Fibroblast of gingiva (primary cell): ENCODE measurements at places on chromosomes 13 and 19.

GRCh38 chr19:9309974-9310446 lies 372 bp upstream of the ZNF699 start:
- no peak for DNase-seq

DNA sequence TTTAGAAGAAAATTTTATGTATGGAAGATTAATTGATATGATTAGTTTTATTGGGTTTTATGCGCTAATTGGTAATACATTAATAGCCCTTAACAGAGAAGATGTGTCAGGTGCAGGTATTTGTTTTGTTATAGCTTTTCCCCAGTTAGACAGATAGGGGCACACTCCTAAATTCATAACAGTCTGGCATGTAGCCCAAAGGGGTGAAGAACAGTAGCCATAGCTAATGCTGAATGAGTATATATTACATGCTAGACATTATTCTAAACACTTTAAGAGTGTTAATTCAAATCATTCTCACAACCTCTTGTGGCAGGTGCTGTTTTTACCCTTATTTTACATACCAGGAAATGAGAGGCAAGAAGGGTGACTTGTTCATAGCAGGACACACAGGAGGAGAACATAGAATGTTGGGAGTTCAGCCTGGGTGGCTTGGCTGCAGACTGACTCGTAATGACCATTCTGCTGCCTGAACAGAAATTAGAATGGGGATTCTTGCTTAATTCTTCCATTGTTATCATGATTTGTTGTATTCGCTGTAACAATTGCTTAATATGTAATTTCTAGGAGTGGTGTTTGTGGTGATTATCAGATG lies 20.1 kb downstream of the PCCA start:
- DNase-seq, result no peak

DNA sequence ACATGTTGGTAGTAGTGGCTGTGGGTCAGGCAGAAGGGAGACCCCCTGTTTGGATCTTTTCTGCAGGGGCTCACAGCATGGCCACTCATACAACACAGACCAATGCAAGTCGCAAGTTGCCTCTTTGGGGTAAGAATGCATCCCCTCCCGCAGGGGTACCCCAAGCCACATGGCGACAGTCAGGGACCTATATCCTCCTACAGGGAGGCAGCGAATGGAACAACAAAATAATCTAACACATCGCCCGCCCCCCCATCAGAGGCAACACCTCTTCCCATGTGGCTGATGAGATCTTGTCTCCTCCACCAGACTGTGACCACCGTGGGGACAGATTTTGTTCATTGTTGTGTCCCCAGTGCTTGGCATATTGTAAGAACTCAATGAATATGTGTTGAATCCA lies 40.7 kb upstream of the PNMA8B start:
- no peak for DNase-seq

GRCh38 chr13:27120011-27120410 lies 51.6 kb downstream of the USP12 start:
- DNase-seq, result no peak

- peak; percentile 26 for DNase-seq
These were observed 2.6 kb upstream of the CLEC4G start for GRCh38 chr19:7734220-7735203.

- DNase-seq, result no peak
These were observed 2.0 kb upstream of the GPR32 start for GRCh38 chr19:50768277-50768676.

- DNase-seq, result no peak
These were observed 7.3 kb downstream of the ZNF69 start for GRCh38 chr19:11894851-11895250.

- DNase-seq, result no peak
These were observed 53.2 kb downstream of the NWD1 start for GRCh38 chr19:16772841-16773240.

GRCh38 chr13:28349371-28349770 lies 145.6 kb downstream of the FLT1 start:
- no peak for DNase-seq

DNA sequence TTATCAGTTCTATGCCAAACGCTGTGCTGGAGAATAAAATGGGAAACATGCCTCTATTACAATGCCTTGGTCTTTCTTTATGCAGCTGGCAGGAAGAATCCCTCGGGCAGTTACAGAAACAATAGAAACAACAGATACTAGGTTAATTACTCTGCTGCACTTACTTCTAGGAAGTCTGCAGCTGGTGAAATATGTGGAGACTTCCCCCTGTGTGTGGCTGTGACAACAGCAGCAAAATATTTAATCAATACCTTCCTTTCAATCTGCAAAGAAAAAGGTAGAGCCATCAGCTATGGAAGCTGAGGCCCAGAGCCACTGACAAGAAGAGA lies 9.9 kb downstream of the STOML3 start:
- no peak for DNase-seq

GRCh38 chr13:110116072-110116487 lies 190.9 kb downstream of the COL4A1 start:
- peak; percentile 84 for DNase-seq

DNA sequence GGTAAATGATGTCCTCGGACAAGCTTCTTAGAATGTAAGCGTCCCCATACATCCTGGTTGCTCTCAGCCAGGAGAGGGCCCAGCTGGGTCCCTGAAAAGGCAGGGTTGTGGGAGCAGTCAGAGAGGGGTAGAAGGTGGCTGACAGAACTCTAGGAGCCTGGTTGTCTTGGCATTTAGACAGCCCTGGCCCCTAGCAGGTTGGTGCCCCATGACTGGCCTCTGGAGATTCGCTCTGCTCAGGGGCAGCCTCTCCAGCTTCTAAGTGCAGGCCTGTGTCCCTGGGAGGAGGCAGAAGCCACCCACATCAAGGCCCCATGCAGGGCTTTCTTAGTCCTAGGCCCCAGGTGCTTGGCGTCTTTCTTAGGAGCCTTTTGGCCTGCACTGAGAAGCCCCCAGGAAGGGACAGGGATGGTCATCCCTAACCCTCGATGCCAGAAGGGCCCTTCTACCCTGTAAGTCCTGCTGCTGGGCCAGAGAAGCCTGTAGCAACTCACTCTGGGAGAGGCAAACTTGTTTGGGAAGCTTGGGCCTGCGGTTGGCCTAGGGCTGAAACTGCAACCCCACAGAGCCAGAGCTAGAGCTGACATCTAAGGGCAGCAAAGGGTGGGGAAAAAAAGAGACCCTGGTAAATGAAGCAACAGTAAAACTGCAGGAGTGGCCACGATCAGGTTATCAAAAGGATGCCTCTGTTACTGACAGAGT lies 2.8 kb upstream of the CDX2 start:
- no peak for DNase-seq

DNA sequence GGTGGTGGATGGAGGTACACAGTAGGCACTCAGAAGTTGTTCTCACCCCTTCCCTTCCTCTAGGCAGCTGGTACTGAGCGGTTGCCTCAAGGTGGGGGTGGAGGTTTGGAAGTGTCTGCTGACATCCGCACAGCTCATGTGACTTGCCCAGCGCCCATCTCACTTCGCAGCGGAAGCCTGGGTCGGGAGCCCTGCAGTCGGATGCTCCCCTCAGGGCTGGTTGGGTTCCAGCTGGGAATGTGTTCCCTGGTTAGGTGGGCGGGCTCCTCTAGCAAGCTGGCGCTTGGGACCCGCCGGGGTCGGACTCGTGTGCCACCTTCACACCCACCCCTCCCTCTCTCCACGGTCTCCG lies 10.2 kb downstream of the PPP1R37 start:
- DNase-seq, result no peak

DNA sequence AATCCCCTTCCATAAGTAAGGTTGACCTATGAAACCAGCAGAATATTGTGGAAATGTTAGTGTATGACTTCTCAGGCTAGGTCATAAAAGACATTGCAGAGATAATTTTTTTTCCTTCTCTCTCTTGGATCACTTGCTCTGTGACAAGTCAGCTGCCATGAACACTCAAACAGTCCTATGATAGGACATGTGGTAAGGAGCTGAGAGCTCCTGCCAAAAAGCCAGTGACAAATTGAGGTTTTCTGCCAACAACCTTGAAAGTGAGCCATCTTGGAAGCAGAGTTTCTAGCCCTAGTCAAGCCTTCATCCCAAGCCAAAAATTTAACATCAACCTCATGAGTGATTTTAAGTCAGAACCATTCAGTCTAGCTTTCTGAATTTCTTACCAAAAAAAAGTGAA lies 270.9 kb upstream of the NBEA start:
- DNase-seq, result no peak

DNA sequence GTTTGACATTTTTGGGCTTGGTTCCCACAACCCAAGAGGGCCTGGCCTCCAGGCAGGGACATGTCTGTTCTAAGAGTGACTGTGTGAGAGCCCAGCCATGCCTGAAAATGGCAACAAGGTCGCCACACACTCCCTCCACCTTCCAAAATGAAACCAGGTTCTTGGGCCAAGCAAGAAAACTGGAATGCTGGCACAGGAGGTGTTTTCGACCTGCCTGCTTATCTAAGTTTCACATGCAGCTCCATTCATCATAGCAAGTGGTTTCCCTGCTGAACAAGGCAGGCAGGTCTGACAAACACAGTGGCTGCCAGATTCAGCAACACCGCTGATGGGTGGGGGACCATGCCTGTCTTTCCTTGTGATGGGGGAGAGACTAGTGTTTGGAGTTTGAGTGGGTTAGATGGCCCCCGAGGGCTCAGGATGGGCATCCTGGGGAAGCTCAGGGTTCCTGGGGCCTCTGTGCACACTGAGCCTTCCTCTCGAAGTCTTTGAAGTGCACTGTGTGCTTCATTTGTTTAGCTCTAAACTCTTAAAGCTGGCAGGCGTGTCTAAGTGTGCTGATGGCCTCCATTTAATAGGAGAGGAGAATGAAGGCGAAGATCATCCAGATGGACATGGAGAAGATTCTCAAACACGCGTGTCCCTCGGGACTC lies 17.9 kb upstream of the GAS6 start:
- no peak for DNase-seq

DNA sequence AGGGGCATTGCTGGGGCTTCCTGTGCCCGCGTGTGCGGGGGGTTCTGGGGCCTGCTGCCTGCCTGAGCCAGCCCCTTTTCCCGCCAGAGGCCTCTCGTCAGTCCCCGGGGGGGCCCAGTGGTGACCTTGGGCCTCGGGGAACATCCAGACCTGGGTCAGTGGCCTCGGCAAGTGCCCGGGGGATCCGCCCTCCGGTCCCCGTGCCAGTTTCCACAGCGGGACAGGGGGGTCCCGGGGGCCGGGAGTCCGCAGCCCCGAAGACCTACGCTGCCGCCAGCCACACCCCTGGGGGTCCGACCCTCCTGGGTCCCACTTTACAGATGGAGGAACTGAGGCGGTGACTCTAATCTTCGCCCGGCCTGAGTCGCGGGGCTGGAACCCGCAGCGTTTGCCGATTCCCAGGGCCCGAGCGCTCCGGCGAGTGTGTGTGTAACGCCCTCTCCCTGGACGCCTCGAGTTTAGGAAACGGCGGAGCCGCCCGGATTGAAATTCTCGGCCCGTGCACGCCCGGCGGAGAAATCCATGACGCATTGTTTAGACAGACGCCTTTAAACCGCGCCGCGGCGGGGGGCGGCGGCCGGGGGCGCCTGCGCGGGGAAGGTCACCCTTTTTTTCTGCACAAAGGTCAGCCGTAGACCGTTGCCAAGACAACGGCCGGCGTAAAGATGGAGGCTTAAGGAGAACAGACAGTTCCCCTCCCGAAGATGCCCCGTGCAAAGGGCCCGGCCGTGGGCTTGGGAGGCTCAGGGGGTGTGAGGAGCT lies 39.3 kb downstream of the EFNA2 start:
- peak; percentile 76 for DNase-seq

GRCh38 chr13:95902741-95903140 lies 150.5 kb downstream of the UGGT2 start:
- peak; percentile 71 for DNase-seq

DNA sequence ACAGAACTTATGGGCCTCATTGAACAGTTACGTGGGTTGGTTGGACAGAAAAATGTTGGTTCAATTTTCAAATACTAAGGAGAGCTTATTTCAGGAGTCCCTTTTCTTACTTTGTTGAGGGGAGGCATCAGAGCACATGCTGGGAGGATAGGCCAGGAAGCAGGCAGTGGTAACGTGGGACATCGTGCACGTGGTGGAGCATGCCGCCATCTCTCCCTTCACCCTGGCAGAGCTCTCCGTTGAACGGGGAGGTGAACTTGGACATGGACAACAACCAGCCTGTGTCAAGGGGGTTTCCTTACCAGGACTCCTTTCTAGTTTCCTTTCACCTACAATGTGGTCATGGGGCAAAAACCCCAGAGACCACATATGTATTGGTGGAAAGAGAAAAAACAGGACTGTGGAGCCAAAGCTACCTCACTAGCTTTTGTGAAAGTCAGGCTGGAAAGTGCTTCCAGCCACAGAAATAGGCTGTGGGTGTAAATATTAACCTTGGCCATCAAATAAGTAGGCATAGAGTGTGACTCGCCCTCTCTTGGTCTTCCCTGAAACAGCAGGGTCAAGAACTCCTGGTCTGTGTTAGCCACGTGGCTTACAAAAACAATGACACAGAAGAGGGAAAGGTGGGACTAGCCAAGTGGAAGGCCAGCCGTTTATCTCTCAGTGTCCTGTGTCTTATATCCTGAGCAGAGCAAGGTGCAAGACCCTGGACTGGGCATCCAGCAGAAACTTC lies 14.4 kb downstream of the MICOS13 start:
- peak; percentile 53 for DNase-seq

DNA sequence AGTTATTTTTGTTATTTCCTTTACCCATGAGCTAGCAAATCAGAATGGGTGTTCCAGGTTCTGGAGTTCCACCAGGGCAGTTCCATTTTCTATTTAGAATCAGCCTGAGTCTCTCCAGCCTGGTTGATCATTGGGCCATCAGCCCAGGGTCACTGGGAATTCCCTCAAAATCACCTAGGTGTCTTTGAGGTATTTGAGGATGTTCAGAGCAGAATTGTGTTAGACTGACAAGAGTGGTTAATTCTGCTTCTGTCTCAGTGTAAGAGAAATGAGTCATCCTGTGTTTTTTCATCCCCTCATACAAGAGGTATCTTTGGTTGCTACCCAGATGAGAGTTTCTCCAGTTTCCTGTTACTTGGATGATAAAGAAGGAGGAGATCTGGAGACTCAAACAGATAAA lies 11.7 kb downstream of the ZNF66 start:
- no peak for DNase-seq

DNA sequence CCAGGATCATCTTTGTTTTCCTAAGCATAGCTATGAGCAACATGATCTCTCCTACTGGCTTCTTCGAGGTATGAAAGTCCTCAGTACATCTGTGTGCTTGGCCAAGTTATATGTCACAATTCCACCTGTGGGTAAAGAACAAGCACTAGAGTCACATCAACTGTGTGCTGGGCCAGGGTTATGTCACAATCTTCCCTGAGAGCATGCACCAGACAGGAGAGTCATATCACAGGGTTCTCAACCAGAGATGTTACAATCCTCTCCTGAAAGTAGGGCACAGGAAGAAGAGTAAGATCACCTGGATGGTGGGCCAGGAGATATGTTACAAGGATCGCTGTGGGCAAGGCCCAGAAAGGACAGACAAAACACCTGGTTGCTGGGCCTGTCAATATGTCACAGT lies 143.7 kb downstream of the ZNF675 start:
- DNase-seq, result no peak

DNA sequence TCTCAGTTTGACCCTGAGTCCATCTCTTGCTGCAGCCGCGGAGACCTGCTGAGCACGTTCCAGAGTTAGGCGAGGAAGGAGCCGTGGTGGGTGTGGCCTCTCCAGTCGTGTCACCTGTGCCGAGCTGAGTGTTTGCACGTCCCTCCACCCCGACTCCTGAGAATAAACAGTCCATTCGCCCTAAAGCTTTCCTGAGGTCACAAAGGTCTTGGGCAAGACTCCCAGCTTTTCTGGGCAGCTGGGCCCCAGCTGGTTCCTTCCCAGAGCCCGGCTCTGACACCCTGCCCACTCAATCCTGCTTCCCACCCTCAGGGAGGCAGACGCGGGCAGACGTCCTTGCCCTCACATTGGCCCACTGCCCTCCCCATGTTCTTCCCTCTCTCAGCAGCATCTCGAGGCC lies 142.2 kb downstream of the KCTD15 start:
- no peak for DNase-seq
